Cortex of kidney (tissue), 1 donor: ENCODE measurements at places on chromosomes 4 and X.

GRCh38 chr4:47221721-47222120 lies 190.4 kb downstream of the GABRB1 start:
- DNase-seq: no peak

- no peak for DNase-seq
These were observed 2.5 kb downstream of the MAEA start for GRCh38 chr4:1291996-1292702.

- no peak for DNase-seq
These were observed 134.9 kb downstream of the CORIN start for GRCh38 chr4:47703008-47703407.

GRCh38 chrX:115957862-115958490 lies 212.6 kb upstream of the AGTR2 start:
- DNase-seq: no peak

GRCh38 chrX:138082896-138083295 lies 517.0 kb downstream of the ZIC3 start:
- no peak for DNase-seq

DNA sequence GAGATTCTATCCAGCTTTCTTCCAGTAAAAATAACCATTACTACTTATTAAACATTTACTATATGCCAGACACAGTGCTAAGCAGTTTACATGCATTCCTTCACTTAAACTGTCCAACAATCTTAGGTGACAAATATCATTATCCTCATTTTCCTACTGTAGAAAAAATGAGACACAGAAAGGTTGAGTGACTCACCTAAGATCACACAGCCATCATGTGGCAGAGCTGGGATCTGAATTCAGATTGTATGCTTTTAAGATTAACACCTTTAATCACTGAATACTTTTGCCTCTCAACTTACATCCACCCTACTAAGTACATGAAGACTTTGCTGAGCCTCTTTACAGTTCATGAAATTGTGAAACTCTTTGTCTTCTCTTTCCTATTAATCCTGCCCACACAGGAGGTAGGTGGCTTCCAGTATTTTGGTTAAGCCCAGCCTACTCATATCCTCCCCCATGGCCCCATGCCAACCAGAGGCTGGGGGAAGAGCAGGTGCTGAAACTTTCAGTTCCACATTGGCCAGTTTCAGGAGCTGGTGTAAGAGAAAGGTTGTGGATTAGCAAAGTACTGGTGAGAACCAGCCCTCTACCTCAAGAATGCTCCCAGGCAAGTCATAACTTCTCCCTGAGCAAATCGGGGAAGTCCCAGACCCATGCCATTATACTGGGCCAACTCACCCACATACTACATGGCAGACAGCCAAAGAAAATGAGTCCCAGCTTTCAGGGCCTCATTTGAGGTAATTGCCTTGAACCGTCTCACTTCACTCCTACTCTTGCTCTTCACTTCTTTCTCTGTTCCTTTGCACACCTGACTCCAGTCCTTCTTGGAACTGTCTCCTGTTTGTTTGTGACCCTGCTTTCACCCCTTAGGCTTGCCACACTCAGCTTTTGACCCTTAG lies 211.1 kb downstream of the GUCY2F start:
- DNase-seq: no peak

DNA sequence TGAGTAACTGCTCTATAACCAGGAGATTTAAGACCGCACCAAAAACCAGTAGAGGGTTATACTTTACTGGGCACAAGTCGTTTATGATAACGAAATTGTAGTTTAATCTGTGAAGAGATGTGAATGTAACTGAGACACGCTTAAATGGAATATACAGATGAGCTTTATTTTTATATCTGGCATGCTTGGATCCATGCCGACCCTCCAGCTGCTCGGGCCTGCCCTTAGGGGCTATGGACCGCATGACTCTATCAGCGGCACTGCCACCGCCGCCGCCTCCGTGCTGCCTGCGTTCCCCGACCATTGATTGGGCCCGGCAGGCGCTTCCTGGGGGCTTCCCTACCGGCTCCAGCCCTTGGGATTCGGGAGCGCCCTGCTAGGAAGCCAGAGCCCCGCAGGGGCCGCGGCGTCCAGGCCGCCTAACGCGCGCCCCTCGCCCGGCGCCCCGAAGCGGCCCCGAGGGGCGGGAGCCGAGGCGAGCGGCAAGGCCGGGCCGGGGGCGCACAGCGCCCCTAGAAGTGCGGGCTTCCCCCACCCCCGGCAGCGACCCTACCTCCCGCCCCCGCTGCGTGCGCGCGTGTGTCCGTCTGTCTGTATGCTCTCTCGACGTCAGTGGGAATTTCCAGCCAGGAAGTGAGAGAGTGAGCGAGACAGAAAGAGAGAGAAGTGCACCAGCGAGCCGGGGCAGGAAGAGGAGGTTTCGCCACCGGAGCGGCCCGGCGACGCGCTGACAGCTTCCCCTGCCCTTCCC lies at the start of gene NFKB1:
Gene NFKB1 (plus strand): TSS at position 664 of the 751 bp plus-strand sequence. CDS start 24,160 bp downstream, outside the sequence.
- DNase-seq: no peak

DNA sequence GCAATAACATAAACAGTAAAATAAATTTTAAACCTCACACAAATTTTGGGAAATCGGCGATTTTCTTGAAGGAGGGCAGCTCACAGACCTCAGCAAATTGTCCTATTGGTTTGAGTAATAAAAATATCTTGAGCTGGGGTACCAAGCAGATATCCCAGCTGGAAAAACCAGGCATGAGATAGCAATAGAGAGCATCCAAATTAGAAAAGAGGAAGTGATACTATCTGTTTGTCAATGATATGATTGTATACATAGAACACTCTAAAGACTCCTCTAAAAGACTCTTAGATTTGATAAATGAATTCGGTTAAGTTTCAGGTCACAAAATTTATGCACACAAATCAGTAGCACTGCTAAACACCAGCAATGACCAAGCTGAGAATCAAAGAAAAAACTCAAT lies 90.5 kb upstream of the ACTRT1 start:
- no peak for DNase-seq

- DNase-seq: no peak
These were observed 19.2 kb downstream of the PPP3CA start for GRCh38 chr4:101328063-101328602.

GRCh38 chrX:103170216-103170615 lies 44.7 kb upstream of the BEX4 start:
- DNase-seq: no peak

DNA sequence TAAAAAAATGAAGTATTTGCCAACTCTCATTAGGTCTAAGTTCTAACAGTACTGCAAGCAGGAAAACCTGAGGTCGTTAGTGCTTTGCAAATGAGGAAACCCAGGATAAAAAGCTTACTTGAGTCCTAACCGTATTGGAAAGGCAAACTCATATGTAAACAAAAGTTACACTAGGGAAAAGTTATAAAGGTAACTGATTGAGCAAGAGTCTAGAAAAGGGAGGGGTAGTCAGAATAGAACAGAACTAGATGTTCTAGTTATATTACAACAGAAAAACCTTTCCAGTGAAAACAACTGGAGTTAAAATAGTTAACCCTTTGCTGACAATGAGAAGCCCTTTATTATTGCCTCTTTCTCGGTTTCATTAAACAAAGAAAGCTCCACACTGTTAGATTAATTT lies 66.4 kb upstream of the MAOA start:
- no peak for DNase-seq

DNA sequence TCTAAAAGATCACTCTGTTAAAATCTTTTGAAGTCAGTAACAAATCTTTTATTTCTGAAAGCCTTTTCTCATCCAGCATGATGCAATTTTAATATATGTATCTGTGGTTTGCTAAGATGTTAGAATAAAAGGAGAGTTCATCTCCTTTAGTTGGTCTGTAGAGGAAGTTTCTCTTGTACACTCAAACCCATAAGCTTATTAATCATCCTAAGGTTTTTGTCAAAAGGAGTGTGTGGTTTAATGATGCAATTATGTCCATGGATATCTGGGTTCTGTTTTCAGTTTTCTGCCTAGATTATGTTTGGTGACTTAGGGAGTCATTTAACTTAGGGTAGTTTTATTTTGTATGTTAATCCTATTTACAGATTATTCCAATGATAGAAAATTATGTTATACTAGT lies 52.1 kb upstream of the NDST4 start:
- DNase-seq: no peak

DNA sequence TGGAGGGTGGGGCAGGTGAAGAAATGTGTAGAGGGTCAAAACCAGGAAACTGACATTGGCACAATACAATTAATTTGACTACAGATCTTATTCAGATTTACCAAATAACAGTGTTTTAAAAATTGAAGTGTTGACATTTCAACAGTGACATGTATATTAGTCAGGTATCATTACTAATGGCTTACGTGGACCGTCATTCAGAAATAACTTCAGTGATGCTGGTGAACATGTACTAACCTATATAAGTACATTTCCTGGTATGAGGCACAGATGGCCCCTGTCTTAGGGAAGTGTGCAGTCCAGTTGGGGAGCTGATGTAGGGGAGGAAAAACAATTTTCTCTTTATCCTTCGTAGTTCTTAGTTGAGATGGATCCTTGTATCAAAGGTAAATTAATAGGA lies 22.3 kb upstream of the MAOA start:
- no peak for DNase-seq

GRCh38 chr4:73897380-73898136 lies 28.4 kb downstream of the CXCL1 start:
- DNase-seq: no peak

DNA sequence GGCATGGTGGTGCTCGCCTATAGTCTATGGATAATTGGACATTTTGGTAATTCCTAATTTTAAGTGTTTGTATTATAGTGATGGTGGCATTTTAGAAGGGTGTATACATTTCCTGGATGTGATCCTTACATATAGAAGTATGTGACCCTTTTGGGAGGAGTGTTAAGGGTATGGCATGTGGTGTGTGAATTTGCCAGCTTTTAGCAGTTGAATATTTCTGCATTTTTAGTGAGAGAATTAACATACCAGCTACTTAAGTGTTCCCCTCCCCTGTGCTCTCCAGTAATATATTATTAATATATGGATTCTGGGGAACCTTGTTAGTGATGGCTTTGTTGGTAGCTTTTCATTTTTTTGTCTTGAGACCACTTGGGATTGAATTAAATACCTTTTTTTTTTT lies 55.3 kb downstream of the STAG2 start:
- DNase-seq: no peak

- no peak for DNase-seq
These were observed 10.2 kb upstream of the ATP6AP2 start for GRCh38 chrX:40570346-40571093.

DNA sequence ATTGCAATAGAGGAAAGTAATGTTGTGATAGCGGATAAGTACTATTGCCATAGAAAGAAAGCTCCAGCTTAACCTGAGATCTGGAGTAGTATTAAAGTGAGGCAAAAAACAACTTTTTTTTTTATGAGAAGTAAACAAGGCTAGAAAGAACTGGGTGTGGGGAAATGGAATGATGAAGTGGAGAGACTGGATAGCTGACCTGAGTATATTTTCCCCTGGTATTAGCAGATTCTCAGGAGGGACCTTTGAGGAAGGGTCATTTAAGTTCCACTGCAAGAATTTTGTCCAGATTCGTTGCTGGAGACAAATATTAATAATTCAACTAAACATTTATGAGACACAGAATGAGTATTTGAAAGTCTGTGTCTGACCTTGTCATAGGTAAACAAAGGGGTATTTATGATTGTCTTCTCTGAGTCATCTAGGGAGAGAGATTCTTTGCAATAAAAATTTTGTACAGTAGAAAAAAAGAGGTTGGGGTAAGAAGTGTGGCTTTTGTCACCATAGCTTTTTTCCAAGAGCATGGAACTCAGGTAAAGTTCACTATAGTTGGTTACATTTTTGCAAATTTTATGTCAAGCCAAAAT lies 2095.9 kb downstream of the ARAP2 start:
- no peak for DNase-seq

DNA sequence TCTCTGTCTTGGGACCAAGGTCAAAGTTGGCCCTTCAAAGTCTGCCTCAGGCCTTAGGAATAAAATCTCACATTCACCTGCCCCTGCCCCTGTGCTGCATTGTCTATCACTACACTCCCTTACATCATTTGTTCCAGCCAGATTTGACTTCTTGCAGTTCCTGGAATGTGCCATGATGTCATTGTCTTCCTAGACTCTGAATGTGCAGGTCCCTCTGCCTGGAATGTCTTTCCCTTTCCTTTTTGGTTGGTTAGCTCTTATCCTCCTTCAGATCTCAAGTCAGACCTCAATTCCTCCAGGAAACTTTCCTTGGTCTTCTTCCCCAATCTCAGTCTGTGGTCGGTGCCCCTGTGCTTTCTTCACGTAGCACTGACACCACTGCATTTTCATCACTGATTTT lies 67.7 kb upstream of the EFNB1 start:
- DNase-seq: no peak

- no peak for DNase-seq
These were observed 112.0 kb upstream of the TTC29 start for GRCh38 chr4:147057611-147058190.
